ENCODE measurements at places on chromosomes 11 and 22.

DNA sequence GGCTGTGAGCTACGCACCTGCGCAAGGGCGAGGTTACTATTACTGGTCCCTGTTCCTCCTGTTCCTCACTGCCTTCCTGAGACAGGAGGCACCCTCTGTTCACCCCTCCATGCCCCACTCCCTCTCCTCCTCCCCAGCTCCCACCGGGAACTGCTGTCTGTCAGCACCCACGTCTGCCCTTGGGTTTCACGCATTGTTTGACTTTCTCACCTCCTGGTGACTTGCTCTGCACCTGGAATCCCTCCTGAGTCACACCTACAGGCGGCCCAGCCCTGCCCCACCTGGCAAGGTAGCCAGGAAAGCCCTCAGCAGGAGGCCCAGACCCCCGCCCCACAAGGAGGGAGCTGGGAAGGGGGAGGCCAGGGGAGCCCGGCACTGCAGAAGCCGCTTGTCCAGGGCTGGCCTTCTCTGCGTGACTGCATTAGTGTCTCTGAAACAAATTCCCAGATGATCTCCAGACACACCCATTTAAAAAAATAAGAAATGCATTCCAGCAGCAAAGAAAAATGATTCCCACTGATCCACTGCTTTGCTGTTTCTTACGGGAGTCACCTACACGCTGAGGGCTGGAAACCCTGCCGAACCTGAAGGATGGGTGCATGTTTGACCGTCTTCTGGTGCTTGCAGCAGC lies 86.4 kb downstream of the CELSR1 start:
- peak; percentile 22 for DNase-seq

GRCh38 chr11:2375341-2375853 lies 1.7 kb upstream of the CD81 start:
- DNase-seq: no peak

- DNase-seq: no peak
Measured at GRCh38 chr11:70135142-70135541, 57.0 kb downstream of the ANO1 start.

DNA sequence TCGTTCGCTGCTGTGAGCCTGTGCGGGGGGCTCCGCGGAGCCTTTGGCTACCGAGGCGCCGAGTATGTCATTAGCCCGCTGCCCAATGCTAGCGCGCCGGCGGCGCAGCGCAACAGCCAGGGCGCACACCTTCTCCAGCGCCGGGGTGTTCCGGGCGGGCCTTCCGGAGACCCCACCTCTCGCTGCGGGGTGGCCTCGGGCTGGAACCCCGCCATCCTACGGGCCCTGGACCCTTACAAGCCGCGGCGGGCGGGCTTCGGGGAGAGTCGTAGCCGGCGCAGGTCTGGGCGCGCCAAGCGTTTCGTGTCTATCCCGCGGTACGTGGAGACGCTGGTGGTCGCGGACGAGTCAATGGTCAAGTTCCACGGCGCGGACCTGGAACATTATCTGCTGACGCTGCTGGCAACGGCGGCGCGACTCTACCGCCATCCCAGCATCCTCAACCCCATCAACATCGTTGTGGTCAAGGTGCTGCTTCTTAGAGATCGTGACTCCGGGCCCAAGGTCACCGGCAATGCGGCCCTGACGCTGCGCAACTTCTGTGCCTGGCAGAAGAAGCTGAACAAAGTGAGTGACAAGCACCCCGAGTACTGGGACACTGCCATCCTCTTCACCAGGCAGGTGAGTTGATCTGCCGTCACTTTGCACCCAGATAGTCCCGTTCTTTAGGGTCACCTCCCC lies 1.0 kb downstream of the ADAMTS15 start:
- no peak for DNase-seq

DNA sequence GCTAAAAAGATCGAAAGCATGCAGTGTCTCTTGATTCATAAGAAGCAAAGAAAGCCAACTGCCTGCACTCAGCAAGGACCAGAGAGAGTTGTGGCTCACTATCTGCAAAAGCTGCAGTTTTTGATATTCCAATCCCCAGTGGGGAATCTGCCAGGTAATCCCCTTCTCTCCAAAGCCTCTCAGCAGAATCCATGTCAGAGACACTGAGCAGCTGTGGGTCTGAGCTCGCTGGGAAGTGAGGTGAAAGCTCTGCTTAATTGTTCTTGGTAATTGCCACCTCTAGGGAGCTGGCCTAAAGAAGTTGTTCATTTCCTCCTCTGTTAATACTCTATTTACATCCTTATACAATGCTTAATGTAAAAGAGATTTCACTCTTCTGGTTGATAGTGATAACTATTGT lies 261.3 kb upstream of the LRRC4C start:
- no peak for DNase-seq

- DNase-seq: no peak
Measured at GRCh38 chr11:91141655-91142054, 918.8 kb upstream of the CHORDC1 start.

- no peak for DNase-seq
Measured at GRCh38 chr11:36343436-36343835, 47.3 kb downstream of the PRR5L start.

DNA sequence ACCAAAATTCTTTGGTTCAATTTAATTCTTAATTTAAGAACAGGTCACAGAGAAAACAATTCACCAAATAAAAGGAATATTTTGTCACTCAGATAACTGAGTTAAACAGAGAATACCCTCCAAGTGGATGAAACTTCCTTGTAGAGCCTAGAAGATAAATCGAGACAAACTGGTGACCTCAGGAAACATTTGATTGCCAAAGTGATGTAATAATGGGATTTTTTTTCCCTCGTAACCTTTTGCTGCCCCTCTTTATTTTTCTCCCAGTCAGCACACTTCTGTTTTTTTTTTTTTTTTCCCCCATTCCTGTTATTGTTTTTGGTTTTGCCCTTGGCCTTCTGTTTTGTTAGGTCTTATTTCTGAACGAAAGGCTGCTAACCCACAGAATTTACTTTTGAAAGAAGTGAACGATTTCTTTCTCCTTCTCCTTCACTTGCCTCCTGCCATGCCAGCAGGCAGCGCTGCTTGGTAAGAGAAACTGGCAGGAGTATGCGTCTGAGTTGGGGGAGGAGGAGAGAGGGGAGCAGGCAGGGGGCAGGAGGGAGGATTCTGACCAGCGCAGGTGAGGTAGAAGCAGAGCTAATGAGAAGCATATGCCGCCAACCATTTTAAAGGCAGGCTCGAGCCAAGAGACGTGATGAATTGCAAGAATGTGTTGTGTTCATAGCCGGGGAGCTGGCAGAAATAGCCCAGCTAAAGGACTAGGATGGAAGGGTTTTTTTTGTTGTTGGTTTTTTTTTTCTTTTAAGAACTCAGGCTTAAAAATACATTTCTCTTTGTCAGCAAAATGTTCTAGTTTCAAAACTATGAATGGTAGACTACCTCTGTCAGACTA lies 121.9 kb upstream of the MTMR2 start:
- DNase-seq: no peak

DNA sequence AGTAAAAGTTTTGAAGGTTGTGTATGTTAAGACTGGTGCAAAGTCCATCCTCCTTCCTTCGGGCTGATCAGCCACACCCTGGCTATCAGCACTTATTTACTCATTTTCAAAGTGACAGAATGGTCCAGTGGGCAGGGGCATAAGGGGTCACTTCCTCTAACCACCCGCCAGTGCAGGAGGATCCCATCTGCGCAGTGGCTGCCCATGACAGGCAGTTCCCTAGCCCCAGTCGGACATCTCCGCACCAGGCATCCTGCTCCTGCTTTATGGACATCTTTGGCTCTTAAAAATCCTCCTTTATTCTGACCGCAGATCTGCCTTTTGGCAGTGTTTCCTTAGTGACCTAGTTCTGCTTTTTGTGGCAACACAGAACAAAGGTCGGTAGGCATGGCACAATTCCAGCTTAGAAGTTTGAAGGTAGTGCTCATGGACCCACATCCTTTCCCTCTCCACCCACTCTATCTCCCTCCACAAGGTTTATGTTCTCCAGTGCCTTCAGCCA lies 55.9 kb downstream of the BMAL1 start:
- no peak for DNase-seq

GRCh38 chr11:59901306-59901705 lies 22.7 kb downstream of the OOSP3 start:
- DNase-seq: no peak

- DNase-seq: no peak
Measured at GRCh38 chr11:69204941-69205742, 49.4 kb downstream of the SMIM38 start.

- no peak for DNase-seq
Measured at GRCh38 chr22:21725956-21726649, 9.5 kb downstream of the YPEL1 start.

DNA sequence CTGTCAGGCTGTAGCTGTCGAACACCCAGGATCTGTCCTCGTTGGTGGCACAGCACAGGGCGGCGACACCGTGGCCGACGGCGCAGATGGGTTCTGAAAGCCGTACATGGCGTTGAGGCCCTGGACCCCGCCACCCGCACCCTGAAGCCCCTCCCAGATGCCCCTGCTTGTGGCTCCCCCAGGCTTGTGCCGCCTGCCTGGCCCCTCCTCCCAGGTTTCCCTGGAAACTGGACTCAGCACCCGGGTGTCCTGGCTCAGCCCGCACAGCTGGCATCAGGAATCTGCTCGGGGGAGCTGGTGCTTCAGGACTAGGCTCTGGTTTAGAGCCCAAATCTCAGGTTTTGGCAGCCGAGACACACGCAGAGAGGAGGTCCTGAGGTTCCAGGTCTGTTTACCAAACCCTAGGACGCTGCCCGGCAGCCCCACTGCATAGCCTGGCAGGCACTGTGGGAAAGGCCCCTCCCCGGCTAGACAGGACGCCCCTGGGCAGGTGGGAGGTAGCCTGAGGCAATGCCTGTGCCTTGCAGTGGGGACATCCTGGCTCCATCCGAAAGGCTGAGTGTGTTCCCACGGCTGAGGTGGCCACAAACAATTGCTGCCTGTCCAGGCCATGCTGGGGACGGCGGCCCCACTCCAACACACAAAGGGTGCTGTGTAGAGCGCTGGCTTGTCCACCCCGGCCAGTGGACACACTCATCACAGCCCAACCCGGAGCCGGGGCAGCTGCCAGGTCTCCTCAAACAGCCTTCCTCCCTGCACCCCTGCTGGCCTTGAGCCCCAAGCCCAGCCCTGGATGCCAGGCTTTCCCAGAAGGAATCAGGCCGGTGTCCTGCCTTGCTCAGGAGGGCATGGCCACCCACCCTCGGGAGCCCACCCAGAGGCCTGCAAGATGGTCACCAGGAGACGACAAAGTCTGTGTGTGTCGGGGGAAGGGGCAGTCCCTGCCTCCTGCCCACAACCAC lies 4.6 kb downstream of the GATD1 start:
- DNase-seq: peak; percentile 93

GRCh38 chr11:110032259-110032658 lies 60.9 kb upstream of the ZC3H12C start:
- DNase-seq: peak; percentile 24

DNA sequence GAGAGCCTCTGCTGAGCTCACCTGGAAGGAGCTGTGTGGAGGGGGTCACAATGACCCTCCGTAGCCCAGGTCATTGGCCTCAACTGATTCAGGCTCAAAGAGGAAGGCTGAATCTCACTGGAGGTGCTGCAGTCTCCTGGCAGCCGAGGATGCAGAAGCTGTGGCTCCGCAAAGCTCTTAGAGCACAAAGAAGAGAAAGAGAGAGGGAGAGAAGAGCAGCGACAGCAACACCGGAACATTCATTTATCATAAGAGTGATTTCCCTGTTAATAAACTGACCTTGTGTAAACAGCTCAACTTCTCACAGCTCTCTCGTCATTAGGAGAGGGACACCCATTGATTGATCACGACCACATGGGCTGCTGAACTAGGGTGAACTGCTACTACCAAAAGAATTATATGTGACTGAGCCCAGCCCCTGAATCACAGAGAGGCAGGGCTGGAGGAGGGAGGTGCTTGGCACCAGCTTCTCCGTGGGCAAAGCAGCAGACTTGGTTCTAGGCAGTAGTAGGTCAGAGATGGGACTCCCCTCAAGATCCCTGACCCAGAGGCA lies 281.7 kb downstream of the NXPE2 start:
- no peak for DNase-seq

DNA sequence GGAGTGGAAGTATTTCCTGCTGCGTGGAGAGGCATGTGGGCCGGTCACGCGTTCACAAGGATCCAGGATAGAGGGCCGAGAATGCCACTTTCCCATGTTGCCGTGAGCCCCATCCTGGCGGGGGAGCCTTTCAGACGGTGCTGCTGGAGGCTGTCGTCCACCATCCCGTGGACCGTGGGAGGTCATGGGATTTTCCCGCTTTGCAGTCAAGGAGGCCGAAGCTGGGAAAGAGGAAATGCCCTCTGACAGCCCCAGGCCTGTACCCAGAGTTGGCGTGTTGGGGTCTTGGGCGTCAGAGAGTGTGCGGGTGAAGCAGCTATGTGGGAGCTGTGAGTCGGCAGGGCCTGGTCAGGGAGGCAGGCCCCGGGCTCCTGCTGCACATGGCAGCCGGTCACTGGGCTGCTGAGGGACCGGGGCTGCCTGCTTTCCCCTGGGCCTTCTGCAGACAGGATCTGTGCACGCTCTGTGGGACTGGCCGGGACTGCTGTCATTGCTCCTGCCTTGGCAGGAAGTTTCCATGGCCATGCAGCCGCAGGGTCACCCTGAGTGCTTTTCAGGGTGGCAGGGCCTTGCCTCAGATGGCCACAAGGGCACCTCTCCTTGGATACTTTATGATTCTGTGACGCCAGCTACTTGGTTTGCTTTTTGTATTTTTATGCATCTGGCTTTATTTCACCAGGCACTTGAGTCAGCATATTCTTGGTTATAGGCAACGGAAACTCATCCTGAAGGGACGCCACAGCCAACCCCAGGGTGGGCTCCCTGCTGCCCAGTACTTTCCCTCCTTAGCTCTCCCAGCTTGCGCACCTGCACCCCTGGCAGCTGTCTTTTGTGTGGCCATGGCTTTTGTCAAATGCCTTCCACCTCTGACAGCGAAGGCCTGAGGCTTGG lies 52.4 kb downstream of the AP2A2 start:
- no peak for DNase-seq

- DNase-seq: no peak
Measured at GRCh38 chr11:44718612-44719390, 8.0 kb upstream of the TSPAN18 start.

GRCh38 chr11:74581954-74582547 lies 10.3 kb upstream of the POLD3 start:
- DNase-seq: no peak

DNA sequence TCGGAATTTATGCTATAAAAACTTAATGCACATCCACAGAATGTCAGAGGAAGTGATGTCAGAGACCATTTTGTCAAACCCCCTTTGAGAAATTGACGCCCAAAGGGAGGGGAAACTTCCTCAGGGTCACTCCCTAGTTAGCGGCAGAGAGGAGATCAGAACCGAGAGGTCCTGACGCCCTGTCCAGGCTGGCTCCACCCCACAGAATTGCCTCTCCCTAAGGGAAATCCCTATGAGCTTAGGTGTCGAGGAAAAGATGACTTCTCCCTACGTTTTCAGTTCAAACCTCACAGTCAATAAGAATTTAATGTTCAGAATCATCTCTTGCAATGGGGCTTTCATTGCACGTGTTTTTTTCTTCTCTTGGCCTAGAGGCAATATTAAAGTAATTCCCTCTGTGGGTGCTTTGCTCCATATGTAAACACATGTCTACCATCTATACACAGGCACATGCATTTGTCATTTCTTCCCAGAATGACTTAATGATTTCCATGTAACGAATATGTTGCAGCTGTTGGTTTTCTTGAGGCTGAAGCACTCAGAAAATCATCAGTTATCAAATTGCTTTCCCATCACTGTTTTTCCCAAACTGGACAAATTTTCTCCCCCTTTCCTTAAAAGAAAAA lies 148.7 kb upstream of the TIMP3 start:
- no peak for DNase-seq

GRCh38 chr11:63840356-63841060 lies 1.6 kb downstream of the MARK2 start:
- no peak for DNase-seq

GRCh38 chr11:78045851-78046485 lies 17.7 kb upstream of the THRSP start:
- DNase-seq: peak; percentile 78

Measured in putamen (tissue), 1 donor.